ENCODE measurements at places on chromosomes 7 and 10.

GRCh38 chr7:97218767-97219166, 101.3 kb downstream of the SDHAF3 start:
- DNase-seq, result no peak

- DNase-seq, result no peak
Measured at GRCh38 chr10:132646443-132647097, 109.0 kb downstream of the INPP5A start.

DNA sequence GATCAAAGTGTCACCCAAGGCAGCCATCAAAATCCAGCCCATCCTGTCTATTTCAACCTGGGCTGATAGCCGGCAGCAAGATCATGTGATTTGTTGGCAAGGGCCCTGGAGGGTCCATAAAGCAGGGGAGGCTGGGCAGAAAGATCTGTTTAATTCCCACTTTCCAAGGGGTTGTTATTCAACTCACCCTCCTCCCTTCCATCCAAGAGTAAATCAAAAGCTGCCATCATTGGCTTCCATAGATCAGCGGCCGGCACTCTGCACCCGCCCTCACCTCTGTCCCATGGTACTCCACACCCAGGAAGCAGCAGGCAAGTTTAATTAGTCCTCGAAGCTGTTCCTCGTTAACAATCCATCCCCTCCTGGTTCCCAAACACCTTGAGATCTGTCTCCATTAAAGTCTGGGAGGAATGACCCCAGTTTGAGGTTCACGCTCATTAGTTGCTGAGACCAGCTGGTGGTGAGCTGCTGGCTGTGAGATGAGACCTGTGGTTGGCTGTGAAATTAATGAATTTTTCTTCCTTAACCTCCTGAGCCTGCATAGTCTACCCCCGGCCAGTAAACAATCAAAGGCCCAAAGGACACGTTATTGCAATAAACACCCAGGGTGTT, 120.6 kb upstream of the CHST15 start:
- DNase-seq, result no peak

DNA sequence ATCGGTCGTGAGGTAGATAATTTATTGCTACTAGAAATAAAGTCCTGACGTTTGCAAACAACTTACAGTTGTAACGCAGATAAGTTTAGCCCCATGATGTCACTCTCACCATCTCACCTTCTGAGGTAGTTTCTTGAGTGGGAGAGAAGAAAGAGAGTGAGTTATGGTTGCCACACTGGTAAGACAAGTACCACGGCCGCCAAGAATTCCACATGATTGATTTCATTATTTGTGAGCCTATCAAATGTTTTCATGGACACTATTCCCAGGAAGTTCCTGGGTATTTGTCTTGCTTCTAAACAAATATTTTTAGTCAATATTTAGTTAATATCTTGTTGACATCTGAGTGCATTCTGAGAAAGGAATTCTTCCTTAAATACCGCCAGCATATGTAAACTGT, 339.4 kb upstream of the KIAA1217 start:
- DNase-seq, result no peak

DNA sequence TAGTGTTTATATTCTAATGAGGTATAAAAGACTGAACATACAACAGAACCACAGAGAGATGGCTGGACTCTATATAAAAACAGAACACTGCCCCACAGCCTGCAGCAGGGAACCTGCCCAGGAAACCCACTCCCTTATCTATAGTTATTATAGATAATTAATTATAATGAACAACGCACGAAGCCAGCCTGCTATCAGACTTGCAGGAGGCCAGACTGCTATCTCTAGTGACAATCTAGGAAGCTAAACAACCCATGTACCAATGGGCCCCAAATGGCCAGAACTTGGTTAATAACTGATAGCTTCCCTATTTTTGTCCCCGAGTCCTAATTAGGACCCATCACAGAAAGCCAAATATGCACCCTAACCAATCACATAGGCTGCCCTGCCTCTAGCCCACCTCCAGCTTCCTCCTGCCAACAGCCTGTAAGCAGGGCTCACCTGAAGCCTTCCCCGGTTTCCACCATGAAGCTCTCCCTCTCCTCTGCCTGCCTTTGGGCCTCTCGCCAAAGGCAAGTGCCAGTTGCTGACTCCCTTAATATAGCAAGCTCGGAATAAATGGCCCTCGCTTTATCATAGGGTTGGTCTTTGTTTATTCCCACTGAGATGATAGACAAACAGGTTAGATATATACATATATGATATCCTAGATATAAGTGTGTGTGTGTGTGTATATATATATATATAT, 74.5 kb downstream of the SYPL1 start:
- no peak for DNase-seq

DNA sequence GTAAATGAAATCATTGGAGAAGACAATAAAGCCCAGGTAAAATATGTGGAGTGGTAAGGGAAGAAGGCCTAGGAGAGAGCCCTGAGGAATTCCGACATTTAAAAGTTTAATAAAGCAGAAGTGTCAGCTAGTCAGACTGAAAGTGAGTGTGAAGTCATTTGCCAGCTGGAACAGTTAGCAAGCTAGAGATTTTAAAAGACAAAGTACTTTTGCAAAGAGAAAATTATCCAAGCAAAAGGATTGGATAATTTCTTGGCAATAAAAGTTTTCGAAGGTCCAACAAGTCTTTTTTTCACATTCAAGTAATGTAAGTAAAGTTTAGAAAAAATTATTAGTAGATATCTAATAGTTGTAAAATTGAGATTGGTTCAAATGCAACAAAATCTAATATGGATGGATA, 27.1 kb upstream of the SEMA3C start:
- DNase-seq, result no peak

- no peak for DNase-seq
Measured at GRCh38 chr7:47361236-47361635, 220.7 kb downstream of the TNS3 start.

GRCh38 chr7:47035522-47035921, 546.4 kb downstream of the TNS3 start:
- no peak for DNase-seq

DNA sequence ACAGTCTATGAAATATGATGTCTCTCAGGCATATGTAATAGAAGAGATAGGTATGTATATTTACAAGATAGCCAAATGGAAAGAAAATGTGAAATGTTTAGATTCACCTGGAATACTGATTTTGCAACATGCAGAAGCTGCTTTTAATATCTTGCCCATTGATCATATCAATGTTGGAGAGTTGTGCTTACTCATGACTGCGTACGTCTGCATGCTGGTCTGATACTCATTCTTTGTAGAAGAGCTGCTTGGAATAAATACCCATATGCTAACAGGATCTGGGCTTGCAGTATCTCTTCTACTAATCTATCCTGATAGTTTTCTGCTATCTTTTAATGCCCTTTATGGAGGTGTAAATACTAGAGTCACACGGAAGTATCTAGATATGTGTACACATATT, 120.6 kb upstream of the FOXP2 start:
- DNase-seq, result peak; percentile 1
